ENCODE measurements at places on chromosomes 4 and X. TPM values are rescaled to one million over a fixed set of nuclear protein-coding genes. Genes with fewer than 3 reads are reported as not detected.

GC gene
- total RNA-seq: not detected

AKAP4 gene
- total RNA-seq: not detected

TRIM60 gene
- not detected for total RNA-seq

RBM46 gene
- total RNA-seq: not detected

IL1RAPL1 gene
- total RNA-seq: under 0.01 TPM

TMPRSS11F gene
- total RNA-seq: not detected

BTK gene
- 33.1 TPM for total RNA-seq

SORCS2 gene
- total RNA-seq: 0.10 TPM

CENPI gene
- total RNA-seq: 2.1 TPM

FOXR2 gene
- not detected for total RNA-seq

USP51 gene
- total RNA-seq: 3.3 TPM

HSD17B13 gene
- total RNA-seq: 1.6 TPM

RAB39B gene
- total RNA-seq: 3.7 TPM

TEC gene
- total RNA-seq: 7.2 TPM

OPN1MW3 gene
- not detected for total RNA-seq

TRAM1L1 gene
- not detected for total RNA-seq

DBET gene
- total RNA-seq: not detected

VBP1 gene
- 12.6 TPM for total RNA-seq

DIPK2B gene
- not detected for total RNA-seq

SPANXN4 gene
- total RNA-seq: not detected

VCX3A gene
- not detected for total RNA-seq

MMRN1 gene
- 8.1 TPM for total RNA-seq

FHDC1 gene
- under 0.01 TPM for total RNA-seq

IL3RA gene
- total RNA-seq: 13.2 TPM

HS3ST1 gene
- total RNA-seq: 0.10 TPM

CPE gene
- total RNA-seq: 0.10 TPM

ZNF157 gene
- total RNA-seq: 0.63 TPM
